A549 treated with DMSO at 1 μM for 4 hours (cell line): ENCODE measurements at places on chromosomes 5 and 9. TPM values are rescaled to one million over a fixed set of nuclear protein-coding genes. Genes with fewer than 3 reads are reported as not detected.

LCN12 gene
- 0.95 to 1.9 TPM (median 1.4 TPM) in 5 replicates for total RNA-seq

SOHLH1 gene
- not detected in 5 replicates for total RNA-seq

C8G gene
- total RNA-seq = 0.71 to 1.5 TPM (median 1.1 TPM) in 5 replicates

CFAP90 gene
- 0.41 to 0.64 TPM (median 0.55 TPM) in 5 replicates for total RNA-seq

WWC1 gene
- 77.3 to 112 TPM (median 95.8 TPM) in 5 replicates for total RNA-seq

PCDHGB2 gene
- 0.09 to 0.20 TPM (median 0.14 TPM) in 4 of 5 replicates, not detected in the other for total RNA-seq

NR5A1 gene
- total RNA-seq = 0.05 to 0.10 TPM (median 0.07 TPM) in 5 replicates

DPYSL3 gene
- total RNA-seq = 17.5 to 21.1 TPM (median 17.5 TPM) in 5 replicates

ANKRD34B gene
- total RNA-seq = 0.03 to 0.09 TPM (median 0.05 TPM) in 4 of 5 replicates, not detected in the other

SAXO1 gene
- not detected in 5 replicates for total RNA-seq

ANKRD31 gene
- 0.05 to 0.08 TPM (median 0.08 TPM) in 5 replicates for total RNA-seq

OR1L4 gene
- not detected in 5 replicates for total RNA-seq

SH2D3C gene
- 0.07 to 0.17 TPM (median 0.16 TPM) in 4 of 5 replicates, not detected in the other for total RNA-seq

PCDHA4 gene
- total RNA-seq = 1.5 to 2.0 TPM (median 1.8 TPM) in 5 replicates

PROB1 gene
- 0.28 to 0.37 TPM (median 0.33 TPM) in 5 replicates for total RNA-seq

GCNT4 gene
- total RNA-seq = 0.38 to 0.58 TPM (median 0.54 TPM) in 5 replicates

PCA3 gene
- not detected in 5 replicates for total RNA-seq

GRIN1 gene
- 0.10 to 0.62 TPM (median 0.57 TPM) in 5 replicates for total RNA-seq

CYFIP2 gene
- 15.2 to 25.0 TPM (median 22.1 TPM) in 5 replicates for total RNA-seq

FCN2 gene
- total RNA-seq = not detected in 5 replicates

RAB3C gene
- not detected in 5 replicates for total RNA-seq

GABBR2 gene
- 0.10 to 0.22 TPM (median 0.15 TPM) in 5 replicates for total RNA-seq

STOML2 gene
- 216 to 280 TPM (median 256 TPM) in 5 replicates for total RNA-seq

FAM221B gene
- total RNA-seq = not detected in 5 replicates

LVRN gene
- total RNA-seq = 0.07 to 0.19 TPM (median 0.17 TPM) in 5 replicates

WDR31 gene
- 1.0 to 1.5 TPM (median 1.4 TPM) in 5 replicates for total RNA-seq

TLX3 gene
- not detected in 5 replicates for total RNA-seq

APBB3 gene
- total RNA-seq = 3.9 to 7.5 TPM (median 7.1 TPM) in 5 replicates
